ENCODE measurements at places on chromosomes 3 and 15.

GRCh38 chr15:101276501-101277037, 716 bp downstream of the SELENOS start:
- no peak for DNase-seq

- peak; percentile 28 for DNase-seq
These were observed 5.4 kb downstream of the MUC4 start for GRCh38 chr3:195806211-195806915.

DNA sequence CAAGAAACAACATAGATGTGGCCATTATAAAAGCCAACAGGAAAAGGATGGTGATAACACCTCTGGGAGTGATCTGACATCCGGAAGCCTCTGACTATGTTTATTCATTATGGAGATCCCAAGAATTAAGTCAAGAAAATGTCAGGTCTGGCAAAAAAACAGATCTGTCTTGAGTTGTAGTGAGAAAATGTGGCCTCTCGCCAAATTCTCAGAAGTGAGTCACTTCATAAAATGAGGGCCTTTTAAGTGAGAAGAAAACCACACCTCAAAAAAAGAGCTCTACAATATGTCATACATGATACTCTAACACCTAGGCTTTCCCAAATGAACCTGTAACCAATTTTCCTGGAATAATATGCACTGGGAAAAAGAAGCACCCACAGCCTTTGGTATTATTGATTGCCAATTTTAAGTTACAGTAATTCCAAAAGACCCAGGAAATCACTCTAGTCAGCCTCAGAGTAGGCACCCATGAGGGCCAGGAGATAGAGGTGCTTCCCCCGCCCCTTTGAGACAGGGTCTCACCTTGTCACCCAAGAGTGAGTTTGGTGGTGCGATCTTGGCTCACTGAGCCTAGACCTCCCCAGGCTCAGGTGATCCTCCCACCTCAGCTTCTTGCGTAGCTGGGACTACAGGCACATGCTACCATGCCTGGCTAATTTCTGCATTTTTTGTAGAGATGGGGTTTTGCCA, 38.0 kb downstream of the CCR3 start:
- DNase-seq: no peak

DNA sequence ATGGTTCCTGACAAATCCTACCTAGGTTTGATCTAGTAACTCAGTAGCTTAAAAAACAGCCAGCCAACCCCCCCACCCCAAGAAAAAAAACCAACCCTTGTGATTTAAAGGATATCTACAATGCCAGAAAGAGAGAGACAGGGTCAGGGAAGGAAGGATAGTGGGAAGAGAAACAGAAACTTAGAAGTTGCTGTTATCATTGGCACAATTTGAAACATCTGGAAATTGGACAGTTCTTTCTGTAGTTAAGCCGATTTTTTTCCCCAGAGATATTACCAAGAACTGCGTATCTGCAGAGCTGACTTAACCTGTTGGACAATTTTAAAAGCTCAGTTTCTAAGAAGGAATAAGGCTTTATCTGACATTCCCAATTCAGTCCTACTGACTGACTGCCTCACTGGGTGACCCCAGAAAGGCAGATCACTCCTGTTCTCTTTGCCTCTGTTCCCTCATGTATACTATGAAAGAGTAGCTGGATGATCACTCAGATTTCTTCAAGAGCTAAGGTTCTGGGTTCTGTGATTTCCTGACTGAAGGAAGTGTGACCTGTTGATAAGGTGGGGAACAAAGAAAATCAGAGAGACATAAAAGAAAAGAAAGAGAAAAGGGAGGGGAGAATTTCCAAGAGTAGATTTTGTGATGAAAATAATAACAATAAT, 128.3 kb downstream of the MAP2K5 start:
- no peak for DNase-seq

GRCh38 chr3:48532271-48532976, 24.2 kb downstream of the PFKFB4 start:
- no peak for DNase-seq

GRCh38 chr15:80242132-80242769, 9.8 kb downstream of the CTXND1 start:
- DNase-seq: no peak

DNA sequence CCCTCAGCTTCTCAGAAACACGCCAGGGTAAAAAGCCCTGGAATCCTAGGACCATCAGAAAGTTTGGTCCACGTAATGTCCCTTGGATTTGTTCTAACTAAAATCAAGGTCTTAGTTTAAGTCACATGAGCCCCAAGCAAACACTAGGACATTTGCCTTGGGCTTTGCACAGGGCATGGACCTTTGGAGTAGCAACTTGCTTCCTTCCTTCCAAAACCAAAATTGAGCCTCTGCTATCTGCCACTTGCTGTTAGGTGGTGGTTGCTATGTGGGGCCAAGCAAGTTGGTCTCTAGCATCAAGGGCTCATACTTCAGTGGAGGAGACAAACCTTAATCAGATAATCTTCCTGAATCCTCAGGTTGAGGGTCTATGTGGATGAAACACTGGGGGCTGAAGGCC, 4.0 kb upstream of the DAG1 start:
- DNase-seq: no peak
